ENCODE measurements at places on chromosomes 6 and 20.
A peak's percentile ranks its signal among the peaks of the same experiment; 100 is the strongest.

DNA sequence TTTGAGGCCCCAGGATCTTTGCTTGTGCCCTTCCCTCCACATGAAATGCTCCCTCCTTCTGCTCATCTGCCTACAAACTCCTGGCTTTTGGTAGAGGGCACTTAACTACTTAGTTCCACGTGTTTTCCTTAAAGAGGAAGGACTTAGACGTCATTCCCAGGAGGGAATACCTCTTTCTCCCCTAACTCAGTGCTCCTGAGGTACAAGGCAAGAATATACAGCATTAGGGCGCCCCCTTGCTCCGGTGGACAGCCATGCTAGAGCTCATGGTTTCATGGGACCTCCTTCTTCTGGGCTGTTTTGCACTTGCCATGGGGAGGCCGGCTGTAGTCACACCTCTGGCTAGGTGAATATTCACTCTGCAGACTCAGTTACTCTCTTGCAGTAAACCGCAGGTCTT lies 93.8 kb upstream of the LY86 start:
- peak; percentile 55 for DNase-seq

DNA sequence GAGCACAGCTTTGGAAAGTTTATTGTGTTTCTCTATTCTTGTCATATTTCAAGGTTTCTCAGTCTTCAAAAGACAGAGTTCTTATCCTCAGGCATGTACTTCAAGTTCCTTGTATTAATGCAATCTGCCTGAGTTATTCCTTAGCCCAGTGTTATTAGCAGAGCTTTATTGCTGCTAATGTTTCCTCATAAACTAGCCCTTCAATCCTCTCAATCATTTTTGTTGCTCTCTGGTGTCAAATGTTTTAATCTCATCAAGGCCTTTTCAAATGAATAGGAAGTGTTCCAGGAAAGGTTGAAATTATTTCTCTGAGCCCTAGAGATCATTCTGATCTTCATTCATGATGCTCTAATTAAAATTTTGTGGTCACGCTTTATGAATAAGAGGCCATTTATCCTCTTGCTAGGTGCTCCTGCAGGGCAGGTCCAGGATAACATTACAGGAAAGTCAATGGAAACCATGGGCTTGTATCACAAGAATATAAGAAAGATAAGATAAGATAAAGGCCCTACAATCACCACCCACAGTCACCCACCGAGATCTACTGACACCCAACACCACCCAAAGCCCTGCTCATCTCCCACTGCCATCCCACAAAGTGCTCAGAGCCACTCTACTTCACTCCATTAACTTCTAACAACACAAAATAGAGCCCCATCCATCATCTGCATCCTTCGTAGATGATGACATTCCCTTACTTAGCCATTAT lies 125.9 kb downstream of the COL9A1 start:
- DNase-seq: no peak

- DNase-seq: no peak
These were observed 5.3 kb downstream of the SNAI1 start for GRCh38 chr20:49987868-49988690.

DNA sequence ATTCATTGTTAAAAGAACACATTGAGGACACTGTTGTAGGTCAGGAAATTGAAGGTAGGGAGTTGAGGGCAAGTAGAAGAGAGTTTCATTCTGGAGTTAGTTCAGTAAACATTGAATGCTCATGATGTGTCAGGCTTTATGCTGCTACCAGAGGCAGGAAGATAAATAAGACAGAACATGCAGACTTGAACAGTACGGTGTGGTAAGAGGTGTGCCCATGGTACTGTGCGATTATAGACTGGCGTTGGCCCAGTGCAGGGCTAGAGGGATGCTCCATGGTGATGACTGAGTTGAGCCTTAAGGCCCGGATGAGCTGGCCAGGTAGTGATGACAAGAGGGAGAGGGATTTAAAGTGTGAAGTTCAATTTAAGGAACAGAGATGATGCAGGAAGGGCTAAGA lies 50.8 kb downstream of the CARMIL1 start:
- no peak for DNase-seq

- DNase-seq: no peak
These were observed 44.7 kb downstream of the DEK start for GRCh38 chr6:18219591-18219990.

GRCh38 chr6:166375013-166375412 lies 7.7 kb downstream of the MPC1 start:
- no peak for DNase-seq

- DNase-seq: no peak
These were observed 2.8 kb downstream of the CPNE1 start for GRCh38 chr20:35661908-35662307.

GRCh38 chr6:156427345-156427744 lies 349.8 kb upstream of the ARID1B start:
- DNase-seq: no peak

DNA sequence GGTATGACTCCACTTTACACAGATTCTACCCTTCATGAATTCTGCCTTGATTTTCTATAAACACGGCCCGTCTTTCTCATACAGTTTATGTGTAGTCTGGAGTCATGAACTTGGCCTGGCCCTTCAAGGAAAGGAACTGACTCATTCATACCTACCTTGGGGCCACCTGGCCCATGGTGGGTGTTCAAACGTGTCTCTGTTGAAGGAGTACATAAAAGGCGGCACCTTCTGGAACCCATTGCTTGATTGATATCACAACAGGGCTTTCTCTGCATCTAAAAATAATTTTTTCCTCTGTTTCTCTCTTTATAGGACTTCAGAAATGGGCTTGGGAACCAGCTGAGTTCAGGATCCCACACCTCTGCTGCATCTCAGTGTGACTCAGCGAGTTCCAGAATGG lies 363.0 kb upstream of the SOX4 start:
- DNase-seq: no peak

All from NT2/D1 (cell line).